ENCODE measurements at places on chromosomes 16 and 17. TPM values are rescaled to one million over a fixed set of nuclear protein-coding genes. Genes with fewer than 3 reads are reported as not detected.

The TM4SF5 gene
- total RNA-seq, result not detected

The EPOP gene
- total RNA-seq, result 19.4 TPM

The C17orf100 gene
- total RNA-seq, result 10.3 TPM

The ATP5PD gene
- total RNA-seq, result 126 TPM

The NEK8 gene
- total RNA-seq, result 10.7 TPM

The SLC16A6 gene
- total RNA-seq, result 1.9 TPM

The POLR2A gene
- total RNA-seq, result 391 TPM

The RRN3 gene
- total RNA-seq, result 50.1 TPM

The CDH1 gene
- total RNA-seq, result 2.1 TPM

The PKMYT1 gene
- total RNA-seq, result 146 TPM

The ZNHIT3 gene
- 46.0 TPM for total RNA-seq

The BRIP1 gene
- 10.6 TPM for total RNA-seq

The C16orf86 gene
- total RNA-seq, result 38.7 TPM

The FBXW10 gene
- 7.6 TPM for total RNA-seq

The SLC22A31 gene
- 8.2 TPM for total RNA-seq

The KRTAP4-9 gene
- not detected for total RNA-seq

DNA sequence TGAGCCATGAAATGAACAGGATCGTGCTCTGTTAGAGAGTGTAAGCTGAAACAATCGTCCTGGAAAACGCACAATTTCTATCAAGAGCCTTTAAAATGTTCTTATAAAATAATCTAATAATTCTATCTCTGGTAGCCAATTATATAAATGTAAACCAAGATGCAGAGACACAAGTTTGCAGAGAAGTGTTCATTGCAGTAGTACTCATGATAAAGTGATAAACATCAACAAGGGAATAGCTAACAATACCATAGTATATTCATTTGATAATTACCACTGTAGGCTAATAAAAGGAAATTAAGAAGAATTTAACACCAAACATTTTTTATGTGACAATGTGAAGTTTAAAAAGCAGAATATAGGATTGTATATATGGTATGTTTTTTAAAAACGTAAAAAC lies 12.4 kb downstream of the NACA2 start:
- H3K36me3 ChIP-seq, result no peaks in the 10 kb centered on the region
- H3K4me3 ChIP-seq, result no peak overlapping the region
- no peaks in the 10 kb centered on the region for H3K4me1 ChIP-seq
- no peak overlapping the region for H3K27ac ChIP-seq
- H3K27me3 ChIP-seq, result no peaks in the 10 kb centered on the region
- DNase-seq, result no peak

DNA sequence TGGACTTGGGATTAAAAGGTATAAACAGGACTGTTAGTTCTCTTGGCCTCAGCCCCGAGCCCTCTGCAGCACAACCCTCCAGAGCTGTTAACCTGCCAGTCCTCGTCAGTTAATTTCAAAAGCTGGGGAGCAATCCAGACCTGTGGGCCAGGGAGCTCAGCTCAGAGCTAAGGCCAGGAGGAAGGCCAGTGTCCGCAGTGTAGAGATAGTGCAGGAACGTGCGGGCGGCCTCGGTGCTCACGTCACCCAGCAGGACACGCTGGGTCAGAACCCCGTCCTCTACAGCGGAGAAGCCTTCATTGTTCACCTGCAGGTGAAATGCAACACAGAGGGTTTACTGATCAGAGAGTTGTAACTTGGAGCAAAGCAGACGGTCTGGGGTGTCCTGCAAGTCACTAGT lies 15.4 kb upstream of the NLRC3 start:
- H3K36me3 ChIP-seq, result no peaks in the 10 kb centered on the region
- no peak overlapping the region for H3K27ac ChIP-seq
- no peak overlapping the region for H3K4me3 ChIP-seq
- H3K27me3 ChIP-seq, result no peaks in the 10 kb centered on the region
- DNase-seq, result no peak

GRCh38 chr17:29726715-29727252 lies 104.1 kb upstream of the CORO6 start:
- H3K36me3 ChIP-seq, result no peaks in the 10 kb centered on the region
- no peak overlapping the region for H3K27ac ChIP-seq

DNA sequence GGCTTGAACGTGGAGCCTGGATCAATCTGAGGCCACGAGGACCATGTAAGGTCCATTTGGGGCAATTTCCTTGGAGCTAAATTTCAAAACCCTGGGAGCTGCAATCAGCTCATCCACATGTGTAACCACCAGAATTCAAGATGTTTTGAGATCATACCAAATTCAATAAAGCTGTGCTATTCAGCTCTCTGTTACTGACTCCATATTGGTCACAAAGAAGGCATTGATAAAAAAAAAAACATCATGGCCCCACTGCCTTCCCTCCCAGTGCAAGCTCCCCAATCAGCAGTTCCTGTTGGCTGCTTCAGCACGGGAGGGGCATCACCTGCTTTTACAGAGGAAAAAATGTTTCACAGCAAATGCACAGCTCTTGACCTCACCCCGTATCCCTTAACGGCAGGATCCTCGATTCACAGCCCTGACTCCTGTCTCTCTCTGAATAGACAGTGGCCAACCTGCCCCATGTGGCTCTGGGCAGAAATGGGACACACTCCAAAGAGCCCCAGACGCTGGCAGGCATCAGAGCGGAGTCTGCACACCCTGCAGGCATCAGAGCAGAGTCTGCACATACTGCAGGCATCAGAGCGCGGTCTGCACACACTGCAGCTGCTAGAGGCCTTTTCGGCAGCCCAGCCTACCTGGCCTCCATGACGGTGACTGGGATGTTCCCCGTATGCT lies 37.1 kb downstream of the FANCA start:
- H3K4me1 ChIP-seq, result no peaks in the 10 kb centered on the region
- H3K27ac ChIP-seq, result no peak overlapping the region
- H3K36me3 ChIP-seq, result no peaks in the 10 kb centered on the region
- no peaks in the 10 kb centered on the region for H3K27me3 ChIP-seq
- no peak overlapping the region for H3K4me3 ChIP-seq
- DNase-seq, result no peak

- no peaks in the 10 kb centered on the region for H3K27me3 ChIP-seq
- no peaks in the 10 kb centered on the region for H3K36me3 ChIP-seq
- DNase-seq, result no peak
- peaks cover 8% of the 10 kb centered on the region for H3K4me1 ChIP-seq
- H3K27ac ChIP-seq, result no peak overlapping the region
Measured at GRCh38 chr17:27351759-27352158, 57.8 kb downstream of the WSB1 start.

- no peak overlapping the region for H3K27ac ChIP-seq
- no peaks in the 10 kb centered on the region for H3K36me3 ChIP-seq
- H3K4me3 ChIP-seq, result no peak overlapping the region
- no peaks in the 10 kb centered on the region for H3K27me3 ChIP-seq
- DNase-seq, result no peak
- H3K4me1 ChIP-seq, result peaks cover 27% of the 10 kb centered on the region
Measured at GRCh38 chr16:85517563-85518179, 95.5 kb upstream of the GSE1 start.

- peaks cover 46% of the 10 kb centered on the region for H3K4me1 ChIP-seq
- H3K27me3 ChIP-seq, result no peaks in the 10 kb centered on the region
- H3K27ac ChIP-seq, result peak overlapping the region; percentile 26
- peak; percentile 88 for DNase-seq
Measured at GRCh38 chr17:61251939-61252865, 147.4 kb upstream of the TBX2 start.

- no peaks in the 10 kb centered on the region for H3K36me3 ChIP-seq
- H3K27me3 ChIP-seq, result no peaks in the 10 kb centered on the region
- no peak overlapping the region for H3K27ac ChIP-seq
- no peak for DNase-seq
- no peaks in the 10 kb centered on the region for H3K4me1 ChIP-seq
Measured at GRCh38 chr17:35095741-35096140, 23.9 kb downstream of the RAD51D start.

- DNase-seq, result no peak
- no peaks in the 10 kb centered on the region for H3K27me3 ChIP-seq
- no peak overlapping the region for H3K4me3 ChIP-seq
- H3K27ac ChIP-seq, result no peak overlapping the region
- H3K36me3 ChIP-seq, result no peaks in the 10 kb centered on the region
- no peaks in the 10 kb centered on the region for H3K4me1 ChIP-seq
Measured at GRCh38 chr17:4759776-4760236, 11.9 kb upstream of the TM4SF5 start.

GRCh38 chr17:58187675-58188074 lies 4.9 kb upstream of the EPX start:
- H3K4me3 ChIP-seq, result no peak overlapping the region
- no peak for DNase-seq
- no peaks in the 10 kb centered on the region for H3K36me3 ChIP-seq
- H3K27me3 ChIP-seq, result no peaks in the 10 kb centered on the region
- no peak overlapping the region for H3K27ac ChIP-seq

DNA sequence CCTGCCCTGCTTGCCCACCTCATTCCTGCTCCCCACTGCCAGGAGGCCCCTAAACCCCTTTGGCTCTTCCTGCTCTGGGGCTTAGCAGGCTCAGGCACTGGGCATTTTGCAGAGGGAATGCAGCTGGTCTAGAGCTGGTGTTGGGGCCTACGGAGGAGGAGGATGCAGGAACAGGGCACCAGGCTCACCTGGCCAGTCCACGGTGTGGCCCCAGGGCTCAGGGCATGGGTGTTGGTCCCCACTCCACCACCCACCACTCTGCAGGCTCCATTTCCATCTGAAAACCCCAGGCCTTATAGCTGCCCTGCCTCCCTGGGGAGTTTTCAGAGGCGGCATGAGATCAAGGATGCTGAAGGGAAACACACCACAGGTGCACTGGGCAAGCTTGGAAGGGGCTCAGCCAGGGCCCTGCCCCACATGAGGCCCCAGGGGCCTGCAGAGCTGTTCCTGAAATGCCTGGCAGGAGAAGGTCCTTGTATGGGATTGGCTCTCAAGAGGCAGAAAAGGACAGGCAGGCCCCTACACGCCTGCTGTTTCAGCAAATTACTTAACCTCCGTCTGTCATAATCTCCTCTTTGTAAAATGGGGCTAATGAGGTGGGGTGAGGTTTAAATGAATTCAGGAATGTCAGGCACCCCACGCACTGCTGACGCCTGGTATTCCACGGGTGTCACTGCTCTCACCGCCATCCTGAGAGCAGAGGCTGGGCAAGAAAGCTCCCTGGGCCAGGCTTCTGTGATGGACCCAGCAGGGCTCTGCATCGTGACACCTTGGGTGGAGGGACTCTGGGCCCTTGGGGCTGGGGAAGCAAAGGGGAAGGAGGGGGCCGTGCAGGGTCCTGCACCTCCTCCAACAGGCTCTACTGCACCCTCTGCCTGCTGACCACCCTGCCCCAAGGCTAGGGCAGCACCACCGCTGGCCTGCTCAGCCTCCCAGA lies 9.3 kb downstream of the SLC47A2 start:
- H3K27ac ChIP-seq, result no peak overlapping the region
- no peaks in the 10 kb centered on the region for H3K27me3 ChIP-seq
- no peaks in the 10 kb centered on the region for H3K36me3 ChIP-seq
- H3K4me3 ChIP-seq, result no peak overlapping the region
- peak; percentile 10 for DNase-seq

GRCh38 chr16:29694384-29695195 lies 15.6 kb downstream of the QPRT start:
- DNase-seq, result no peak
- no peak overlapping the region for H3K4me3 ChIP-seq
- no peaks in the 10 kb centered on the region for H3K27me3 ChIP-seq
- H3K4me1 ChIP-seq, result no peaks in the 10 kb centered on the region

- no peaks in the 10 kb centered on the region for H3K36me3 ChIP-seq
- no peak overlapping the region for H3K4me3 ChIP-seq
- no peak overlapping the region for H3K27ac ChIP-seq
- no peak for DNase-seq
- no peaks in the 10 kb centered on the region for H3K27me3 ChIP-seq
- H3K4me1 ChIP-seq, result no peaks in the 10 kb centered on the region
Measured at GRCh38 chr17:6162892-6163291, 92.7 kb downstream of the WSCD1 start.

DNA sequence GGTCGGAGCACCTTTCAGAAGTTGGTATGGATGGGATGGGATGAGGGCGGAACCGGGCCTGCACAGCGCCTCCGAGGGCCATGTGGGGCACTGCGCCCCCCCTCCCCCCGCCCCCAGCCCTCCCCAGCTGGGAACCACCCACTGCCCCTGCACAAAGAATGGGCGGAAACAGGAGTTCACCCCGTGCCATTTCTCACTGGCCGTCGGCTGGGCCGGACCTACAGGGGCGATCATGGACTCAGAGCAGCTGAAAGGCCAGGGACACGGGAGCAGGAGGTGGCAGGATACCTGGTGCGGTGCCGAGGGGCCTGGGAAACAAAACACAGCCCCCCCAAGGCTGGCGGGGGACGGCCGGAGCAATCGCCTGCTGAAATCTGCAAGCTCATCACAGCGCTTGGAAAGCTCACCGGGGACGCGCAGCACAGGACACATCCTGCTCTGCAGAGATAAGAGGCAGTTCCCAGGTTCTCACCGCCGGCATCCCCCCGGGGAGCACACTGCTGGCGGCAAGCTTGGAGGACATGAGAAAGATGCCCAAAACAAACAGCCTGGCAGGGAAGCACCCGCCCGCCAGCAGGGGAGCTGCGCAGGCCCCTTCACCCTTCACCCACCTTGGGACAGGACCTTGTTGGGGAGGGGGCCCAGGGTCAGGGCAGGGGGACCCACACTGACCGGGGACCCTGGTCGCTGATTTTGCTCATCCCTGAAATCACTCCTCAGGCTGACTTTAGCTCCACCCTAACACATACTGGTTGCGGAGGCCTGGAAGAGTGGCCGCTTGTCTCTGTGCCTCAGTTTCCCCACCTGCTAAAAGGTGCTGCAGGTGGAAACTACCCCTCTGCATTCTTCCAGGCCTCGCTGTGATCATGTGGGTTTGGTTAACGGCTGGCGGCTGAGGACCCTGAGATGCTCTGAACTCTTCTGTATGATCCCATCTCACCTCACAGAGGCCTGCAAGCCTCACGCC lies 263.9 kb downstream of the C16orf95 start:
- H3K27me3 ChIP-seq, result no peaks in the 10 kb centered on the region
- no peak overlapping the region for H3K27ac ChIP-seq
- H3K36me3 ChIP-seq, result no peaks in the 10 kb centered on the region
- DNase-seq, result no peak
- H3K4me3 ChIP-seq, result no peak overlapping the region

DNA sequence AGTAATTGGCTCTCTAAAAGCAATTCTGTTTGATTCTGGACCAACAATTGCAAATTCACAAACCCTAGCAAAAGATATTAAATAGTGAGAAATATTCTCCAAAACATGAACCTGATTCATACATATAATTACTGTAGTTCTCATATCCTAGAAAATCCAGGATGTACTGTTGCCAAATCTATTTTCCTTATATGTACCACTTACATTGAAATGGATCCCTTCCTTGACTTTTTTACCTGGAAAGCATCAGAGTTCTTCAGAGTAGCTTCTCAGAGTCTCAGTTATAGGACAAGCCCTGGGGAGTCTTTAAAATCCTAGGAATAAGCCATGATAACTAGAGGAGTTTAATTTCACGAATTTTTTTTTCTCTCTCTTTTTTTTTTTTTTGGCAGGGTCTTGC lies 16.7 kb downstream of the TMEM92 start:
- no peak overlapping the region for H3K4me3 ChIP-seq
- no peak for DNase-seq
- no peaks in the 10 kb centered on the region for H3K36me3 ChIP-seq
- H3K4me1 ChIP-seq, result no peaks in the 10 kb centered on the region
- no peak overlapping the region for H3K27ac ChIP-seq
- no peaks in the 10 kb centered on the region for H3K27me3 ChIP-seq

- no peaks in the 10 kb centered on the region for H3K27me3 ChIP-seq
- DNase-seq, result no peak
- no peak overlapping the region for H3K27ac ChIP-seq
Measured at GRCh38 chr17:57689254-57689653, 55.8 kb downstream of the CCDC182 start.

- no peaks in the 10 kb centered on the region for H3K4me1 ChIP-seq
- H3K27ac ChIP-seq, result no peak overlapping the region
- H3K36me3 ChIP-seq, result no peaks in the 10 kb centered on the region
- no peaks in the 10 kb centered on the region for H3K27me3 ChIP-seq
- no peak for DNase-seq
- no peak overlapping the region for H3K4me3 ChIP-seq
Measured at GRCh38 chr17:56322991-56323390, 169.7 kb downstream of the ANKFN1 start.
